GM12865 (cell line): ENCODE measurements at places on chromosomes 1 and 21.

GRCh38 chr1:157287462-157287861, 149.3 kb upstream of the ETV3 start:
- no peak for DNase-seq

- no peak for DNase-seq
Measured at GRCh38 chr1:119080586-119080985, 59.9 kb downstream of the WARS2 start.

DNA sequence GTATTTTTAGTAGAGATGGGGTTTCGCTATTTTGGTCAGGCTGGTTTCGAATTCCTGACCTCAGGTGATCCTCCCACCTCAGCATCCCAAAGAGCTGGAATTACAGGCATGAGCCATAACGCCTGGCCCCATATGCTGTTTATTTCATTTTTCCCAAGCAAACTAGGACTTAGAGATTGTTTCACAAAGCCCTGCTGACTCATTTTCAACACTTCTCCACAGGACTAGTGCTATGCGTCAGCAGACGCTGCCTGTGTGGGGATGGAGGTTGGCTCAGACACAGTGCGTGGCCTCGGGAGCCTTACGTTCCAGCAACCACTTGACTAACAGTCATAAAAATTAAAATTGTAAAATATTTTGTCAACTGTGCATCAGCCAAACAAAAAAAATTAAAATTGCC, 22.7 kb downstream of the PKNOX1 start:
- no peak for DNase-seq

DNA sequence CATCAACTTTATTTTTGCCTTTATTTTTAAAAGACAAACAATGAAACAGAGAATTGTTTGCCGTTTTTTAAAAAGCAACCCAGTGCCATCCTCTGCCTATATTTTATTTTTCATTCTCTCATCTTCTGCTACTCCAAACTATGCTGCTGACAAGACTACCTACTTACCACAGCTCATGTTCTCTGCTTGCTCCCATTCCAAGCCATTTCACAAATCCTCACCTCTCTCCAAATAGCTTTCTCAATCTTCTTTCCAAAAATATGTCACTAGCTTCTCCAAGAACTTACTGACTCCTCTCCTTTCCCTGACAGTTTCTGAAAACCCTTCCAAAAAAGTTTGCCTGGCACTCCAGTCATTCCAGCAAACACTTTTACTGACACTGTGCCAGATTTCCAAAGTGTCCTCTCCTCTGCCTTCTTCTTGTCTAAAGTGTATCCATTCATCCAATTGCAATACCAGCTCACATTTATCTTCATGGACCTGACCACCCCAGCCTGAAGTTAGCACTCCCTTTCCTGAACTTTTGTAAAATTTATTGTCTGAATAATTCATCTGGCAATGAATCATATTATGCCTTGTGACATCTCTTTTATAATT, 766.5 kb upstream of the B3GALT2 start:
- no peak for DNase-seq

DNA sequence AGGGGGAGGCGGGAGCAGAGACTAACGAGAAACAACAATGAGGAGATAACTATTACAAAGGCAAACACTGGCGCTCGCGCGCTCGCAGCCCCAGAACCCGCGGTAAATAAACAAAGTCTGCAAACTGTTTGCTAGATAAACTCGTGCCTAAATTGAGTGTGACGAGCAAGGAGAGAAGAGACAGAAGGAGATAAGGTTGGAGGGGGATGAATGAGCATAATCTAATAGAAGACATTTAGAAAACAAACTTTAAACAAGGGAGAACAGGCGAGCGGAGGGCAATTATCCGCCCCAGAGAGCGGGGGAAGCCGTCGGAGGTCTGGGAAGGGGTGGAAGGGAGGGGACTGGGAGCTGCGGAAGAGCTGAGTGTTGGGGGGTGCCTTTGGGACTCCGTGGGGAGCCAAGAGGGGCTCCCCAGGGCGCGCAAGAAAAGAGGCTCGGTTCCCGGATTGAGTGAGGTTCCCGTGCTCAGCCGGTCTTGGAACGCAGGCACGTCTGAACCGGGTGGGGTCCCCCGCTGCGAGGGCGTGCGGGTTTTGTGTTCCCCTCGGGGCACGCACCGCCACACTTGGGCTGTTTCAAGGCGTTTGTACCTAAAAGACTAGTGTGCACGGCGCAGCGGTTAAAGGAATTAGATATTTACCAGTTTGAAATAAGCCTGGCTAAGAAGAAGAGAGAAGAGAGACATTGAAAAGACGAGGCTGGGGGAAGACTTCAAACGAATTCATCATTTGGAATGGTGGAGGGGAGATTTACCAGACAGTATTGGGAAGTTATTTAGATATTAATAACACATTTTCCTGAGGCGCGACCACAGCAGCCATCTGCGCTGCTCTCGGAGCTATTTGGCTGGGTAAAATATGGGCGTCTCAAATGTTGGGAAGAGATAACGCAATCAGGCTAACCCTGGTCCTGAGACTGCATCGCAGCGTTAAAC, 10.6 kb downstream of the PAX7 start:
- no peak for DNase-seq

DNA sequence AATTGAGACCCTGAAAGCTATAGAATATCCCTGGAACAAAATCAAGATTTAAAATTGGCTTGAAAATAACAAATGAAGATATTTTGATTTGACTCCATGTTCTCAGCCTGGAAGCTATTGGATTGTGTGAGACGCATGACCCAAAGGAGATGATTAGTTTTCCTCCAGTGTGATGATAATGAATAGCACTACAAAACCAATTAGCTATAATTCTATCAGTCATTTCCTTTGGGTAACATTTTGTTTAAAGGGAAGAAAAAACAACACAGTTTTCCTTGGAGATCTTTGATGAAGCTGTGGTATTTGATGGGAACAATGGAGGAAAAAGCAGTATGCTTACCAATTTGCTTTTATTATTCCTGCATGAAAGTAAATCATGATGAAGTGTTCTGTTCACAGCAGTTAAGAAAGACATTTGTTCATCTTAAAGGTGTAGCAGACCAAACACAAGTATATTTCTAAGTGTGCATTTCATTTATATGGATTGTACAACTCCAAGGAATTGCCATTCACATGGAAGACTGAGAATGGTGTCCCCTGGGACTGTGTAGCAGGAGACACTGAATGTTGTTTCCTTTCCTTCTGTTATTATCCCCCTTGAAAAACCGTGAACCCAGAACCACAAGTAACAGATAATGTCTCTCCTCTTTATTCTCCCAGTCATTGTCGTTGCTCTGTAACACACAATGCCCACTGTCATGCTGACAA, 111.4 kb downstream of the CACHD1 start:
- DNase-seq, result no peak

DNA sequence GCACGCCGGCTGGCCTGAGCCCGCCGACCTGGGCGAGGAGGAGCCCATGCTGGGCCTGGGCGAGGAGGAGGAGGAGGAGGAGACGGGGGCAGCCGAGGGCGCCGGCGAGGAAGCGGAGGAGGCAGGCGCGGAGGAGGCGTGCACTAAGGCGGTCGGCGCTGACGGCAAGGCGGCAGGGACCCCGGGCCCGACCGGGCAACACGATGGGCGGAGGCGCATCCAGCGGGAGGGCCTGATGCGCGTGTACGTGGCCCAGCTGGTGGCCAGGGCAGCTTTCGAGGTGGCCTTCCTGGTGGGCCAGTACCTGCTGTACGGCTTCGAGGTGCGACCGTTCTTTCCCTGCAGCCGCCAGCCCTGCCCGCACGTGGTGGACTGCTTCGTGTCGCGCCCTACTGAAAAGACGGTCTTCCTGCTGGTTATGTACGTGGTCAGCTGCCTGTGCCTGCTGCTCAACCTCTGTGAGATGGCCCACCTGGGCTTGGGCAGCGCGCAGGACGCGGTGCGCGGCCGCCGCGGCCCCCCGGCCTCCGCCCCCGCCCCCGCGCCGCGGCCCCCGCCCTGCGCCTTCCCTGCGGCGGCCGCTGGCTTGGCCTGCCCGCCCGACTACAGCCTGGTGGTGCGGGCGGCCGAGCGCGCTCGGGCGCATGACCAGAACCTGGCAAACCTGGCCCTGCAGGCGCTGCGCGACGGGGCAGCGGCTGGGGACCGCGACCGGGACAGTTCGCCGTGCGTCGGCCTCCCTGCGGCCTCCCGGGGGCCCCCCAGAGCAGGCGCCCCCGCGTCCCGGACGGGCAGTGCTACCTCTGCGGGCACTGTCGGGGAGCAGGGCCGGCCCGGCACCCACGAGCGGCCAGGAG, 7.2 kb upstream of the IBA57 start:
- no peak for DNase-seq

DNA sequence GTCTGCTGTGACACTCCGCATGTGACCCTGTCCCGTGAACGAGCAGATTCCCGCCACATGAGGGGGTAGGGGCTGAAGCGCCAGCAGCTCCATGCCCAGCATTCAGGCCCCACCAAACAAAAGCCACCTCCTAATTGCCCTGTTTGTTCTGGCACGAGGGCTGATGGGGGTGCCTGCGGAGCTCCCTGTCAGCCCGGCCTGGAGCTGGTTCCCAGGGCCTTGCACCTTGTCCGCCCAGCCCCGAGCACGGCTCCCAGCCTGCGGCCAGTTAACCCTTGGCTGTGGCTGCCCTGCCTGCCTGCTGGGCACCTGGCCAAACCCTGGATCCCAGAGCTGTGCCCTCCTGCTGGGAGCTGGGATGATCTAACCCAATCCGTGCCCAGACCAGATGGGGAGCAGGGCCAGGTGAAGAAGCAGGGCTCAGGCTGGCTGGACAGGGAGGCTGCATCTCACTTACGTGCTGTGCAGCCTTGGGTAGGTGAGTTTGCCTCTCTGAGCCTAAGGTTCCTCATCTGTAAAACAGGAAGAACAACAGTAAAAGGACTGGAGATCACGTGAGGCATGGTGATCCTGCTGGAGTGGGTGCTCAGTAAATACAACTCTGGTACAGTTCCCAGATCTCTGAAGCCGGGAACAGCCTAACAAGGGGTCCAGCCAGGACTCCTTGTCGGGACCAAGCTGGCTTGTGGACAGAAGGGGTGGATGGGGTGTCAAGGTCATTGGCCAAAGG, 110.9 kb upstream of the IFFO2 start:
- no peak for DNase-seq

DNA sequence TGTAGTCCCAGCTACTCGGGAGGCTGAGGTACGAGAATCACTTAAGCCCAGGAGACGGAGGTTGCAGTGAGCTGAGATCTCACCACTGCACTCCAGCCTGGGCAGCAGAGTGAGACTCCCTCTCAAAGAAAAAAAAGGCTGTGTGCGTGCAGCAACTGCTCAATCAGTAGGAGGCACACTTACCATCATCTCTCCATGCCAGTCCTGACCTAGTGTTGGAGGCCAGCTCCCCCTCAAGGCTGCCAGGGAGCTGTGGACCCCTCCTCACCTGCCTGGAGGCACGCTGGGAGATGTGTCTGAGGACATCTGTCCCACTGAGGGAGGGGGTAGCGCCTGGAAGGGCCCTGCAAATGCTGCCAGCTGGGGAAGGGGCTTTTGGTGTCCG, 11.9 kb downstream of the RPS6KA1 start:
- peak; percentile 33 for DNase-seq

DNA sequence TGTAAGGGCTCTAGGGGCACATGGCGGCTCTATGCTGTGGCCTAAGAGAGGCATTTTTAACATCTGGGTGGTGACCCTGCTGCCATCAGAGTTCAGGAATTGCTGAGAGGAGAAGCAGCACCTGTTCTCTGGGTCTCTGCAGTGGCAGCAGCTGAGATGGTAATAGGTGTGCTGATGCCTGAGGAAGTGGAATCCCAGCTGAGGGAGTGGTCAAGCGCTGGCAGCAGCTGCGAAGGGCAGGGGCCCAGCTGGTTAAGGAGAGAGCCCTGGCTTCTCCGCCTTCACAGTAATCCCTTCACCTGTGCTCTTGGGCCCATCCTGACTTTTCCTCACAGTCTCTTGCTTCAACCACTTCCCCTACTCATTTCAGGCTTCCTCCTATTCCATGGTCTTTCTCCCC, 39.8 kb downstream of the GJA5 start:
- DNase-seq, result no peak

- DNase-seq, result peak; percentile 74
Measured at GRCh38 chr1:24688621-24689195, 45.6 kb downstream of the SRRM1 start.

GRCh38 chr21:31282095-31282709, 61.9 kb downstream of the TIAM1 start:
- DNase-seq, result no peak

GRCh38 chr1:190416239-190416638, 61.4 kb downstream of the BRINP3 start:
- peak; percentile 2 for DNase-seq

DNA sequence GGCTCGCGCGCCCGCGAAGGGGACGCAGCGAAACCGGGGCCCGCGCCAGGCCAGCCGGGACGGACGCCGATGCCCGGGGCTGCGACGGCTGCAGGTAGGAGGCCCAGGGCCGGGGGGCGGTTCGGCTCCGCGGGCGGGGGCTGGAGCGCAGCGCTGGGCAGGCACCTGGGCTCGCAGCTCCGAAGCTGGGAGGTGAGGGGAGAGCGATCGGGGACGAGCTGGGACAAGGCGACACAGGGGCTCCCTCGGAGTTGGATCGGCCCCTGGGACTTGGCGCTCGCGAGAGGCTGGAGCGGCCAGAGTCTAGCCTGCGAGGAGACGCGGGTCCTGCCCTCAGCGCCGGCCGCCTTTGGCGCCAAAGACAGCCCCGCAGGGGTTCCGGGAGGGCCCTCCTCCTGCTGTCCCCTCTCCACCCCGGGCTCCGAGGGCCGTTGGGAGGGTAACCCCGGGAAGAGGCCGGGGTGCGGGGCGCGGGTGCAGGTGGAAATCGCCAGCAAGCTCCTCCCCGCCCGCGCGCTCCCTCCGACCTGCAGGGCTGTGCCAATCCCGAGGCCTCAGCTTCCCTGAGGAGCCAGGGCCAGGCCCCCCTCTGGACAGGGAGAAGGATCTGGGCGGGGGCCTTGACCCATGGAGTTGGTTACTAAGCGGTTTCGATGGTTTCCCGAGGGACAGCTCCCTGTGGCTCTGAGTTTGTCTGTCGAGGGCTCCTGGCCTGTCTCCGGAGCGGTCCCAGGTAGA, 401 bp downstream of the TP73 start:
- DNase-seq, result peak; percentile 65

DNA sequence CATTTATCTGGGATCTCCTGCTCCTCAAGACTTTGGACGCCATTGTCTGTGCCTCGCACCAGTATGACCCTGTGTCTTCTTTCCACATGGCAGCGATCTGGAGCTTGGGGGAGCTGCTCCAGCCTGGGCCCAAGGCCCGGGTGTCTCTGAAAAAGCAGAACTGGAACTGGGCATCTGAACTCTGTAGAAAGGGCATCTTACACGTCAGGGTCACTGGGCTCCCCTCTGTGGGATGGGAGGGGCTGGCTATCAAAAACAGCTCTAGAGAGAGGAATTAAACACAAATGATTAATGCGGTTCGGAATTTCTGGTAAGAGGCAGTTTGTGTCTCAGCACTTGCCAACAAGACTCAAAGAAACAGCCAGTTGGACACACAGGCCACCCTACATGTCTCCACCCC, 16.1 kb downstream of the FCRL1 start:
- DNase-seq, result no peak

DNA sequence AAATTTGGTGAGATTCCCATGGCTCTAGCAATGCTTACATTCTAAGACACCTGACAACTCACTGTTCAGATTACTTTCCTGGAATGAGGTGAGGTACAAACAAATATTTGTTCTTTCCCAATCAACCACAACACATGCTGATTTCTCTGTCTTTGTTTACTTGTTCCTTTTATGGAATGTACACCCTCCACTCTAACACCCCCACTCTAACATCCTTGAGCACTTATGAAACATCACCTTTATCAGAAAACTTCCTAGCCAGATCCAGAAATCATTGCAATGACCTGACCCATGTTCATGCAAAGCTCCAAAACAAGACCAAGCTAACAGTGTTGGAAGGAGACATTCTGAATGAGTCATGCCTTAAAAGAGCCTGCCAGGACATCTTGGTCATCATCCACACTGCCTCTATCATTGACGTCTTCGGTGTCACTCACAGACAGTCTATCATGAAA, 35.5 kb downstream of the HSD3B1 start:
- DNase-seq, result no peak
